ENCODE measurements at places on chromosomes 3 and 15.

DNA sequence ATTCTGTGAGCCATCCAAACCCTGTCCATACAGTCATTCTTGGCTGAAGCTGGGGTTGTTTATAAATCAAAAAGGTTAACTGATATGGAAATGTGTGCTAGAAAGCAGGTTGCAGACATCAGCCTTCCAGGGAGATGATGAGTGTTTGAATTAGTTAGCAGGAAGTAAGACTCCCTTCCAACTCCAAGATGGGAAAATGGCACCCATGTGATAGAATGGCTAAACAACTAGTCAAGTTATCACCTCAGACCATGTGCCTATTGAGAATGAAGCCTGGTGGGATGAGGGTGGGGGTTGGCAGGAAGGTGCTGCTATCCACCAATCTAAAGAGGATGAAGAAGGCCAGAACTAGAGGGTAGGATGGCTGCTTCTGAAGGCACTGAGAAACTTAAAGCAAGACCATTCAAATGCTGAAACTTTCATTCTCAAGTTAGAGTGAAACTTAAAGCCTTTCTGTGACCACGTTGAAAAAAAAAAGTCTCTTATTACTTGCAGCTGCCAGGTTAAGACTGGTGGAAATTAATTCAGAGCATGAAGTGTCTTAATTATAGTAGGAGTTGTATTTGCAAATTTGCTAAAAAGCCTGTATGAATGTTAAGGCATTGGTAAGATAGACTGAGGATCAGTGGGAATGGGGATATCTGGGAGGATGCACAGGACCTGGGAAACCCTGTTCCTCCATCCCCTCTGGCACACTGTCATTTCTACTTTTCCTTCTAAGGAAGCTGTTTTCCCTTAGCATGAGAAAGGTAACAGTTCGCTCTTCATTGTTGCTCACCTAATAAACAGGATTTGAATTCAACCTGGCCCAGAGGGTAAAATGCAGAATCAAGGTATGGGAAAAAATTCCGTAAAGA lies 36.8 kb downstream of the CCR3 start:
- no peak for DNase-seq

DNA sequence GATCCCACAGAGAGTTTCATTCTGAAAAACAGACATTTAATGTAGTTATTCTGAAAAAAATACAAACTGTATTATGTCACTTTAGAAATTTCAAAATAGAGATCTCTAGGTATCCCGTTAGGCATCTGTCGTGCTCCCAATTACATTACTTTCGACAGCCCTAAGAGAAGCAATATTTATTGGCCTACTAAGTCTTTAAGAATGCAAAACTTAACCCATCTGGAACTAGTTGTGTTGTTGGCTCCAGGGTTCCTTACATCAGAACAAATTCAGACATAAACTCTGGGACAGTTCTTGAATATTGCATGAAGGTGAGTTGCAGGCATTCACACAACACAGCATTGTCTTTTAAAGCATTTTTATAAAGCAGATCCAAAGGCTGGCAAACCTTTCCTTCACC lies 498.4 kb downstream of the FHIT start:
- DNase-seq: no peak

- DNase-seq: no peak
Observed at GRCh38 chr3:157914882-157915281, 191.3 kb downstream of the SHOX2 start.

DNA sequence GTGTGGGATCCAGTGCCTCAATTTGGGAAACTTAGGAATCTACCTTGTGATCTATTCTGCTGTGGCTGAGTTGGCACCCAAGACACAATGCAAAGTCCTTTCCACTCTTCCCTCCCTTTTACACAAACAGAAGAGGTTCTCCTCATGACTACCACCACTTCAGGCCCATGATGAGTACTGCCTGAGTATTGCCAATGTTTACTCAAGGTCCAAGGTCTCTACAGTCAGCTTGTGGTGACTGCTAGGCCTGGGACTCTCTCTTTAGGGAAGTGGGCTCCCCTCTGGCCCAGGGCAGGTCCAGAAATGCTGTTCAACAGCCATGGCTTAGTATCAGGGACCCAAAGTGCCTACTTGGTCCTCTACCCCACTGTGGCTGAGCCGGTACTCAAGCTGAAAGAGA lies 56.8 kb upstream of the PEX5L start:
- no peak for DNase-seq

DNA sequence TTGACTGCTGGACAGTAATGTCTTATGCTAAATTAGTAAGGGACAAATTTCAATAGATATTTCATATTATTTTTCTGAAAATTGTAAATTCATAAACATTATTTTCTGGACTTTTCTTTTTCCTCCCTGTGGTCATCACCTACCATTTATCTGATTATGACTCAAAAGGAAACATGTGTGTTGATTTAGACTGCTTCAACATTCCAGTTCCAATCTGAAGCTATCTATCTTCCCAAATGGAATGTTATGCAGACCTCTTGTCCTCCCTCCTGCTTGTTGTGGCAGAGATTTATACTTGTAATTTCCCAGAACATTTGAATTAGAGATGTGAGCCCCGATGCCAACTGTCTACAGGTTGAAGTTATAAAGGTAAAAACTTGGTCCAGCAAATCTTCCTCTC lies 803.4 kb downstream of the TUSC7 start:
- DNase-seq: no peak
